ENCODE measurements at places on chromosomes 11 and 22.

- DNase-seq = no peak
These were observed 53.2 kb upstream of the CRTAM start for GRCh38 chr11:122785031-122785541.

DNA sequence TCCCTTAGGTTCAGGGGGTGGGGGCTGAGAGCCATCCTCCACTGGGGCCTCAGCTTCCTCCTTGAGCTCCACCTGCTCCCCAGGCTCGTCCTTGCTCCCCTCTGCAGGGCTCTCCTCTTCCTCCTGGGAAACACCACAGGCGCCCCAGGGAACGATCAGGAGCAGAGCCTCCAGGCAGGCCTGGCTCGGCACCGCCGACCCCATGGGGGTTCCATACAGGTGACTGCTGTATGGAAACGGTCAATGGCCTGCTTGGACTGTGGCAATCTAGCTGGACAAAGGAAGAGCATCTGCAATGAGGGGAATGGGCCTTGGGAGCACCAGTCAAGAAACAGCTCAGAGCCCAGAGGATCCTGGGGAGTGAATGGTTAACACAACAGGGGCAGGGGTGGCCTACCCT is 7.9 kb downstream of the HYOU1 start:
- DNase-seq = no peak

GRCh38 chr11:67368621-67369020 is 4.8 kb downstream of the CLCF1 start:
- no peak for DNase-seq

DNA sequence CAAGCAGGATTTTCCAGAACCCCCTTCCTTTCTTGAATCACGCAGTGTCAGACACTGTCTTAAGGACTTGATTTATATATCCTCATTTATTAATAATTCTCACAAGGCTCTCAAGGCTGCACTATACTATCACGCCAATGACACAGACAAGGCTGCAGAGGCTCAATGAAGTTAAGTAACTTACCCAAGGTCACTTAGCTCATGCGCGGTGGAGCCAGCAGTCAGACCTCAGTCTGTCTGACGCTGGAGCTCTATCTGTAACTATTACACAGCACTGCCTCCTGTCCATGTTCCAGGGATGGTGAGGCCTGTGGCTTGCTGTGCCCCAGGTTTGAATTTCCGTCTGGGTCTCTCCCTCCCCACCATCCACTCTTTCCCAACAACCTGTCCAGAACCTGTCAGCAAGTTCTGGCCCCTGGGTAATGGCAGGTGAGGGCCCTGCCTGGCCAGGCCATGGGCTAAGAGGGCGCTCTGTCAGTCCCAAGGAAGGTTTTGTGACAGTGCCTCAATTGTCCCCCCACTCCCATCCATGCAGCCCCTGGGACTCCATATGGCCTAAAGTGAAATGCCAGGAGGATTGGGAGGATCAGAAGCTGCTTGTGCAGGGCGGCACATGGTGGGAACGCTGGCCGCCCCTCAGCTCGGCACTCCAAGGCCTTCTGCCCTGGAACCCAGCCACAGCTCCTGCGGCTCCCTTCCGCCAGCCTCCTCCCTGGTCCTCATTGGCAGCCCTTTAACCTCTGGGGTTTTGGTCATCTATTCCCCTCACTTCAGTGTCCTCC is 8.6 kb downstream of the KCNC1 start:
- DNase-seq = no peak

DNA sequence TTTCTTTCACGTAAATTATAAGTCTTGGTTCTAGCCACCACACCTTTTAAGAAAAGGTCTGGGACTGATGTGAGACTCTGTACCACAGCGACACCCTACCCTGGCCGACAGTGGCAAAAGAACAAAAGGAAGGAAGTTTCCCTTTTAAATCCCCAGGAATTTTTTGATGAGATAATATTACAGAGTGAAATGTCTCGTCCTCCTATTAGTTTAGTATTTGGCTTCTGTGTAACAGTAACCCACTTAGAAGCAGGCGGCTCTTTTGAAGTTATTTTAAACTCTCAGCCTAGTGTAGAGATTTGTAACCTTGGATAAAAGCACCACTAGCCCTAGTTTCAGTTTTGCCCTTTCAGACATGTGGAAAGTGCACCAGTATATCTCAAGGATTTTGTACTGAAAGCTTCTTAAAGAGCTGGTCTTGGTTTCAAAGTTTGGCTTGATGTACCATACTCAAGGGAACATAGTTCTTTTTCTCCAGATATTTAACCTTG is 84.1 kb downstream of the C22orf31 start:
- DNase-seq = no peak

- DNase-seq = no peak
These were observed 4.8 kb upstream of the FAR1 start for GRCh38 chr11:13663631-13664071.

GRCh38 chr11:47523490-47524225 is 29.3 kb downstream of the CELF1 start:
- no peak for DNase-seq

DNA sequence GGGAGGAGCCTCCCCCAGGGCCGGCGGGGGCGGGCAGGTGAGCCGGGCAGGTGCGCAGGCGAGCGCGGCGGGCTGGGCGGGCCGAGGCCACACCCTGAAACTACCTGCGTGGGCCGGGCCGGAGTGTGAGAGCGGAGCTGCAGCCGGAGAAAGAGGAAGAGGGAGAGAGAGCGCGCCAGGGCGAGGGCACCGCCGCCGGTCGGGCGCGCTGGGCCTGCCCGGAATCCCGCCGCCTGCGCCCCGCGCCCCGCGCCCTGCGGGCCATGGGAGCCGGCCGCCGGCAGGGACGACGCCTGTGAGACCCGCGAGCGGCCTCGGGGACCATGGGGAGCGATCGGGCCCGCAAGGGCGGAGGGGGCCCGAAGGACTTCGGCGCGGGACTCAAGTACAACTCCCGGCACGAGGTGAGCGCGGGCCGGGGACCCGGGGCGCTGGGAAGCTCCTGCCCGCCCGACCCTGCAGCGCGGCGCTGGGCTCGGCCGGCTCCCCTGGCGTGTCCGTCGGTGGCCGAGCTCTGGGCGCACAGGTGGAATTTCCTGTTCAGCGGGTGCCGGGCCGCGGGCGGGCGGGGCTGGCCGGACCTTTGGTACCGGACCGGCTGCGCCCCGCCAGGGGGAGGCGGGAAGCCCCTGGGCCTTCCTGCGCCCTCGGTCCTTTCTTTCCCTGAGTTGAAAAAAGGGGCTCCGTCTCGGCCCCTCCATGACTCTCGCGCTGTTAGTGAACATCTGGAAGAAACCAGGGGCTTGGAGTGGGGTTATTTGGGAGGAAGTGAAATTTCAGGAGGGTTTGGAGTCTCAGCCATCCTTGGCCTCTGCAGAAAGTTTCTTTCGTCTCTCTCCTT is at the start of gene ST14:
ST14 (plus strand) TSS at position 126 of the 841 bp plus-strand sequence; CDS start at position 324, 198 bp downstream.
- DNase-seq = no peak

DNA sequence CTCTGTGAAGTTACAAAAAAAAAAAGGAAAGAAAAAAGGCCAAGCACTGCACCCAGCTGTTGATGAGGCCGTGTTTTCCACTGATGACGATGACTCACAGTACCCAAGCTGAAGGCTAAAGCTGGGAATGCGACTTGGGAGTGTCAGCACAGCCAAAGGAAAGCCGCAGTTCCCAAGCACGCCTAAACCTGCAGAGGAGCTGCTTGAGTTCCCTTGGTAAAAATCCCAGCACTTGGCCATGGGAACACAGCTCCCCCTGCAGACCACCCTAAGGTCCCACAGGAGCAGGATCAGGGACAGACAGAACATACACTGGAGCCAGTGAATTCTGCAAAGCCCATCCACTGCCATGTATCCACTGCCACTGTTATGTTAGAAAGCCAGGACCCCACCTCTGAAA is 39.9 kb downstream of the SERGEF start:
- DNase-seq = no peak

DNA sequence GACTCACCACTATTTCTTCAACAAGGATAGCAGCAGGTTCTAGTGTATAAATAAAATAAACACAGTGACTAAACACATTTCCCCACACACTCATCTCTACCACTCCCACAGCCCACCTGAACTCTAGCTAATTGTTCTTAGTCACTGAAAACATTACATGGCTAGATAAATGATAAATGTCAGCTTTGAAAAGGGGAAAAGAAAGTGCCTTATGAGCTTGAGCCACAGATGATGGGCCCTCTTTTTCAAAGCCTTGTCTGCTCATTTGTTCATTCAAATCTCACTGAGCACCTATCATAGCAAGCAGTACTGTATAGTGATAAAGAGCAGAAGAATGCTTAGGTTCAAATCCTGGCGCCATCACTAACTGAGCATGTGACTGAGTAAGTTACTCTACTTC is 58.3 kb downstream of the SIK3 start:
- no peak for DNase-seq

DNA sequence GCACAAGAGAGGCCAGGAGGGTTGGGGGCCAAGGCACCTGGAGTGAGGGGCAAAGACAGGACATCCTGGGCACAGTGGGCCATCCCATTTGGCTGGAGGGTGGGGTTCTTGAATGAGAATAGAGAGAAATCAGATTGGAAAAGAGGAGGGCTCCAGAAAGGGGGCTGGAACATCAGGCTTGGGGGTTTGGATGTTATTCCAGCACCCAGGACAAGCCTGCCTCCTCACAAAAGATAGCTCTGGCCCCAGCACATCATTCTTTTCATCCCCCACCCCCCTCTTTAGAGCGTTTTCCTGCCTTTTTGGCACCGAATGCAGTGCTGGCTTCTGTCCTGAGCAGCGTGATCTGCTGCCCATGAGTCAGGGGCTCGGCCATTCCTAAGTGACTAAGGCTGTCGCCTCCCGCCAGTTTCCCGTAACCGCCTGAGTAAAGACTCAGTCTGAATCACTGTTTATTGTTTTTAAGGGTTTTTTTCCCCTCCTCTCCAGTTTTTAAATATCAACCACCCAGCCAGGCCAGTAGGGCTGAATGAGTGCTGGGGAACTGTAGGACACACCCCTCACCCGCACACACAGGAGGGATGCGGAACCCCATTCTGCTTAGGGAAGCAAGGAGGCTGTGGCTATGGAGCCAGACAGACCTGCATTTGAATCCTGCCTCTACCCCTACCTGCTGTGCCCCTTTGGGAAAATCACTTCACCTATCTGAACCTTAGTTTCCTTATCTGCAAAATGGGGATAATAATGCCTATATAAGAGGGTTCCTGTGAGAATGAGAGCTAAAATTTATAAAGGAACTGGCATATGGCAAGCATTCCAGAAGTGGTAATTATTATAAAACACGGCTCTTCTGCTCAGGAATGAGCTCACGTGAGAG is 32.4 kb upstream of the NAV2 start:
- no peak for DNase-seq

- DNase-seq = peak; percentile 53
These were observed 1.5 kb downstream of the IFITM5 start for GRCh38 chr11:297586-298405.

- no peak for DNase-seq
These were observed 75.1 kb downstream of the PRR5L start for GRCh38 chr11:36371181-36371580.

DNA sequence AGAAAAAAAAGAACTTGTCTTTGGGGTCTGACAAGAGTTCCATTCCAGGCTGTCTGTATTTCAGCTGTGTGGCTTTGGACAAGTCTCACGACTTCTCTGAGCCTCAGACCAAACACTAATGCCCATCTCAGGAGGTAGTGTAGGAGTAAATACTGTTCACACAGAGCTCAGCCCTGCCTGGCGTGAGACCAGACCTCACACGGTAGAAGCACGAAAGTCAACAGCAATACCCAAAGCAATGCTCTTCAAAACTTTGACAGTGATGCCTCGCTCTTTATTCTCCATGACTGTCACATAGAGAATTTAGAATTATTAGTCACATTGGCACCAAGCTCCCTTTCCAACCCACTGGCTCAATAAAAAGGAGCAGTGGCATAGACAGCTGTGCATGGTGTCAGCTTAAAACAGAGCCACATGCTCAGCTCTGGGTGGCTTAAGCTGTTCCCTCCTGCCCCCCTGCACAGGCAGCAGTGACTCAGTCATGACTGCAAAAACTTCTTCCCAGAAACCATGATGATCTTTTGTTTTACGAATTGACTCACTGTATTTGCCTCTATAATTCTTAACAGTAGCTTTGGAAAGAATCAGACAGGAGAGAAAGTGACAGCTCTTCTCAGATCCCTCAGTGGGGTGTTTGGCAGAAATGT is 74.0 kb upstream of the PHF21B start:
- no peak for DNase-seq

GRCh38 chr22:50599816-50600455 is 657 bp upstream of the MAPK8IP2 start:
- DNase-seq = no peak

DNA sequence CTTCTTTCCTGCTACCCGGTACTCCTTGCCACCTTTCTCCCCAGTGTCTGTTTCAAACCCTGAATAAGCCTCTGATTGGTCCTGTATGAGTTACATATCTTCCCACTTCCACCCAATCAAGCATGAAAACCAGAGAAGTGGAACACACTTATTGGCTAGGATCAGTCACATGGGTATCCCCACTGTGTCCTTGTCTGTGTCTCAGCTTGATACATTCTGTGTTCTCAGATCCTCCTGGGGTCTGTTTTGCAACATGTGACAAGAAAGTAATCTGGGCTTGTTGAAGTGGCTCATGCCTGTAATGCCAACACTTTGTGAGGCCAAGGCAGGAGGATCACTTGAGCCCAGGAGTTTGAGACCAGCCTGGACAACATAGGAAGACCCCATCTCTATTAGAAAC is 23.9 kb downstream of the MCHR1 start:
- no peak for DNase-seq

DNA sequence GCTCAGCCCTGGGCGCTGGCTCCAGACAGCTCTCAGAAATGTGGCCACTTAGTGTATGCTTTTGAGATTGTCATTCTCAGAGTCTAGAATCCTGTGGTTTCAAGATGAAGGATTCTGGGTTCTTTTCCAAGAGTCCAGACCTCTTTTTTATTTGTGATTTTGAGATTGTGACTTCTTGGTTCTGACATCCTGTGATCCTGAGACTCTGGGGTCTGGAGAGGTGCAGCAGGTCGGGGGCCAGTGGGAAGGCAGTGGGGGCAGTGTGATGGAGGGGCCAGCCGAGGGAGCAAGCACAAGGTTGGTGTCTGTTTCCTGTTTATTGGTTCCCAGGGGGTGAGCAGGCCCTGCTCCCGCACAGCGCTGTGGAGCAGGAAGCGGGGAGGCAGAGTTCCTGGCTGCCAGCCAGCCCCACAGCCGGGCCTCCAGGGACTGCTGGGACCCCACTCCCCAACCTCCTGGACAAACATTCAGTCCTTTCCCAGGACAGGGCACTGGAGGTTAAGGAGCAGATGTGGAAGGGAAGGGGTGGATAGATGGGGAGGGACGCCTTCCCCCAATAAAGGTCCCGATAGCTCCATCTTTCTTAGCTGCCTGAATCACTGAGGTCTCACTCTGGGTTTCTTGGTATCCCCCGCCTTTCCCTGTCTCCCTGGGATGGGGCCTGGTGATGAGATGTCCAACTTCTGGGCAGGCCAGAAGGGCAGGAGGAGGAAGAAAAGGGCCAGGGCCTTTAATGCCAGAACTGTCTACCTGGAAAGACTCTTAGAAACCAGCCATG is 13.7 kb downstream of the ARHGEF17 start:
- DNase-seq = no peak

- DNase-seq = no peak
These were observed 498.5 kb downstream of the NTM start for GRCh38 chr11:131868629-131869507.

DNA sequence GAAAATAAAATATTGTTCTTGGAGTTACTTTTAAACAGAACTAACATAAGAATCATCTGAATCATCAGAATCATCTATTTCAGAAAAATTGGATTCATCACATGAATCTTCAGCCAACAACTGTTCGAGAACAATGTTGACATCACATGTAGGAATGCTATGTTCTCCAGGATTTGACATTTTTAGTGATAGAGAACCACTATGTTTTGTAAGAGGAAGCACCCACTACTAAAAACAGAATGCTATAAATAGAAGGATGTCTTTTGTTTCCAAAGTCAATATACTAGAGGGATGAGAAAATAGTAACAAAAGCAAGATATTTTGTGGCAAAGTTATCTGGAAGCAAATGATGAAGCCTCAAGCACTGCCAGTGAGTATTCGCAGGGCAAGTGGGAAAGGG is 263.4 kb upstream of the DDI1 start:
- no peak for DNase-seq
